CD8-positive, alpha-beta T cell (primary cell): ENCODE measurements at places on chromosomes 12 and 14. TPM values are rescaled to one million over a fixed set of nuclear protein-coding genes. Genes with fewer than 3 reads are reported as not detected.

DNA sequence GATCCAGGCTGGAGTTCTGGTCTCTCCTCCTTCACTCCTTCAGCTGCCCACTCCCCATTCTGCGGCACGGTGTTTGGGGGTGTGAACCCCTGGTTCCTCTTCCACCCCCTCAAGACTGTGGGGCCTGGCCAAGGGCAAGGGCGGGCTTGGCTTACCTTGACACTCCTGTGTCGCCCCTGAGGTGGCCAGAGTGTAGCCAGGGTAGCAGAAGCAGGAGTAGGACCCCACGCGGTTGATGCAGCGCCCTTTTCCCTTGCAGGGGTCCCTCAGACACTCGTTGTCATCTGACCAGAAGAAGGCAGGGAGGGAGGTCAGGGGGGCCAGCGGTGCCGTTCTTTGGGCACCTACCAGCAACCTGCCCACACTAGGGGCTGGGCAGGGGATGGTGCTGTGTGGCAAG is 28.2 kb downstream of the ISCA2 start:
- no peak for DNase-seq

GRCh38 chr14:61426048-61426447 is 104.7 kb downstream of the PRKCH start:
- no peak for DNase-seq

GRCh38 chr14:63282997-63283883 is 35.5 kb downstream of the GPHB5 start:
- DNase-seq = no peak

DNA sequence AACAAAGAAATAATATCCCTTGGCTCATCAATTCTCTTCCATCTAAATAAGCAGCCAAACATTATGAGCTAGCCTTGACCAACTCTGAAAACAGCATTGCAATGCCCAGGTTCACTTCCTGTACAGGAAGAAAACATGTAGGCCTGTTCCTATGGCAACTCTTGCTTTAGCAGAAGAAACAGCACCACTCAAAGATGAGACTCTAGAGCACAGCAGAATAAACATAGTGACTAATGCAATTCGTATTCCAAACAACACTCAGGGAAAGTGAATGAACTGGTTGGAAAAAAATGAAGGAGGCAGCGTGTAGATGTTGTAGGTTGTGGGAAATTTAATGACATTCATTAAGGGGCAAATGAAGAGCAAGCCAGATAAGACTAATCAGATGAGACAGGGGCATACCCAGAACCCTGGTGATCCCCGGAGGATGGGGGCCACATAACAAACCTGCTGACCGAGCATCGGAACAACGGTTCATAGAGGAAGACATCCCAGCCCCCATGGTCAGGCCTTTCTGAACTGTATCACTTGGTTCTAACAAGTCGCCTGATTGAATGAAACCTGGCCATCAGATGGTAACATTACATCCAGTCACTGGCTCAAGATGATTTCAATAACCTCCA is 9.0 kb downstream of the ARHGDIB start:
- peak; percentile 53 for DNase-seq

GRCh38 chr12:16076970-16077522 is 165.9 kb downstream of the DERA start:
- no peak for DNase-seq

- DNase-seq = no peak
Measured at GRCh38 chr12:56520048-56520447, 1.6 kb upstream of the RBMS2 start.

DNA sequence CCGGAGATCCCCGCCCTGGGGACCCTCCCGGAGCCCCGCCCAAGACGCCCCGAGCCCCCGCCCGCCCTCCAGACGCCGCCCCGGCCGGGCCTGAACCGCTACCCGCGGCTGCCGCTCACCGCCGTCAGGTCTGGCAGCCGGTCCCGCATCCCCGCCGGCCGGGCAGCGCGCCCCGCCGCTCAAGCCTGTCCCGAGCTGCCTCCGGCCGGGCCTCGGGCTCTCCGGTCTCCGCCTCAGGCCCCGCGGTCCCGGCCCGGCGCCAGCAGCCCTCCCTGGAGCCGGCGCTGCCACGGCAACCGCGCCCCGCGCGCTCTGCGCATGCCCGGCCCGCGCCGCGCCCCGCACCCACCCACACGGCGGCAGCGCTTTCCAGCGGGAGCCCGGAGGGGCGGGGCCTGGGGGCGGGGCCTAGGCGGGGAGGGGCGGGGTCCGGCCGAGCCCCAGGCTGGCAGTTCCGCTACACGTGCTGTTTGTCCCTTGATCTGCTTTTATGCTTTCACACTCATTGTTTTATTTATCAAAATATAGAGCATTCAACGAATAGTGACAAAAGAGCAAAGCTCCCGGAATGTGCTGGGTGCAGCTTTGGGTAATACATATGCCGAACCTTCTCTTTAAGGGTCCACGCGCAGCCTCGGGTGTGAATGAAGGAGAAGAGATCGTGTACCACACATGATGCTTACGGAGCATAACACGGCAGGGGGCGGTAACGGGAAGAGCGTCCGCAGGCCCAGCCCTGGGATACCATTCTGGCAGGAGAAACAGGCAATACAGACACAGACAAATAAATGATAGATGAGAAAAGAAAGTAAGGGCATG is at the start of gene STX2:
TSS of gene STX2 (minus strand) at position 300 of the 819 bp plus-strand sequence. CDS start at position 149, 151 bp downstream.
- peak; percentile 91 for DNase-seq

GRCh38 chr14:68018598-68018997 is 199.0 kb downstream of the RAD51B start:
- DNase-seq = no peak

DNA sequence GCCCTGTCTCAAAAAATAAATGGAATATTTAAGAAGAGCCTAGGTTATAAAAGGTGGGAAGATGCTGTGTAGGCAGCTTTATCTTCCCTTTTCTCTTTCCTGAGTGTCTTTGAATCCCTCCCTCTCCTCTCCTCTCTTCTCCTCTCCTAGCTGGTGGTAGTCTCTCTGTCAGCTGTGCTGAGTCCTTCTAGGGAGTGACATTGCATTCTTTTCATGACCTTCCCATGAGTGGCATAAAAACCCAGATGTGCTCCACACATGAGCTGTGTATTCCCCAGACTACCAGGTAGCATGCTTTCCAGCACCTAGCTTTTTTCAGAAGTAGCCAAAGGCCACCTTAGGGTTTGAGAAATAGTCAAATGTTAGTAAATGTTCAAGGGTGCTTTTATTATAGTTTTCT is 23.6 kb downstream of the SAMD4A start:
- no peak for DNase-seq

- no peak for DNase-seq
Measured at GRCh38 chr12:124884587-124885438, 21.1 kb upstream of the SCARB1 start.

DNA sequence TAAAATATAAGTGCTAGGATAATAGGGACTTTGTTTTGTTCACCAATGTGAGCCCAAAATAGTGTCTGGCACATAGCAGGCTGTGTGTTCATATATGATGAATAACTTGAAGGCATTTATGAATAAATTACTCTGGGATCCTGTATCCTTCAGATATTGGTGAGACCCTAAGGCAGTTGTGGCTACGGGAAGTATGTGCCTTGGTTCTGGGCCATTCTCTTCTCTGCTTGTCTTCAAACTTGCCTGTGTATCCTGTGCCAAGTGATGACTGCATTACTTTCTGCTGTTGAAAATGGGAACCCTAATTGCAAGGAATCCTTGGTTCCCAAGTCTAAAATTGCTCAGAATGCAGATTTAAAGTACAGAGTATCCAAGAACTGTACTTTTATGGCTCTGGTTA is 67.6 kb upstream of the KTN1 start:
- no peak for DNase-seq

- DNase-seq = no peak
Measured at GRCh38 chr12:114391088-114391487, 14.9 kb downstream of the TBX5 start.

DNA sequence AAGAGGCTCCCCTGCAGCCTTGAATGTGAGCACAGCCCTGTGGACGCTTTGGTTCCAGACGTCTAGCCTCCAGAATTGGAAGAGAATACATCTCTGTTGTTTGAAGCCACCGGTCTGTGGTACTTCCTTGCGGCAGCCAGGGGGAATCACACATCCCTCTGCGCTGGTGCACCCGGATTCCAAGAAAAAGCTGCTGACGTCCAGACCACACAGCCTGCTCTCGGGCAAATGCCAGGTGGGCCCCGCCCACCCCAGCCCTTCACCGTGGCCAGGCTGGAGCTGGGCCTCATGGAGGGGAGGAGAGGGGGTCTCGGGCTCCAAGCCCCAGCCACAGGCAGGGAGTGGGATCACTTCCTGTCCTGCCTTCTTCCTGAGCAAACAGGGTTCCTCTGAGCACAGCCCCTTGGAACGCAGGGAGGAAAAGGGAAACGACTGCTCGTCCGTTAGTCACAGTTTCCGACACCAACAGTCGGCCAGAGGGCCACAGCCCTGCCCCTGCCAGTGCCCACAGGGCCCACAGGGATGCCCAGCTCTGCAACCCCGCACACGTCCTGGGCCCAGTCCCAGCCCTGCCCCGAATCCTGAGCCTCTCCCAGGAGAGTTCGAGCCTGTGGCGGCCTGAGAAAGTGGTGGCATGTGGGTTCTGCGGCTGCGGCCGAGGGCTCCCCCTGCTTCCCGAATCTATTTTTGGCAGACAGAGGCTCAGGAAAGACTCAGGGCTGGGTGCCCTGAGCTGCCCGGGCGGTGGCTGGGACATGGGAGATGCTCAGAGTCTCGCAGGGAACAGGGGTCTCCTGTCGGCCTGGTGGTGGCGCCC is 85.3 kb downstream of the RFLNA start:
- no peak for DNase-seq

DNA sequence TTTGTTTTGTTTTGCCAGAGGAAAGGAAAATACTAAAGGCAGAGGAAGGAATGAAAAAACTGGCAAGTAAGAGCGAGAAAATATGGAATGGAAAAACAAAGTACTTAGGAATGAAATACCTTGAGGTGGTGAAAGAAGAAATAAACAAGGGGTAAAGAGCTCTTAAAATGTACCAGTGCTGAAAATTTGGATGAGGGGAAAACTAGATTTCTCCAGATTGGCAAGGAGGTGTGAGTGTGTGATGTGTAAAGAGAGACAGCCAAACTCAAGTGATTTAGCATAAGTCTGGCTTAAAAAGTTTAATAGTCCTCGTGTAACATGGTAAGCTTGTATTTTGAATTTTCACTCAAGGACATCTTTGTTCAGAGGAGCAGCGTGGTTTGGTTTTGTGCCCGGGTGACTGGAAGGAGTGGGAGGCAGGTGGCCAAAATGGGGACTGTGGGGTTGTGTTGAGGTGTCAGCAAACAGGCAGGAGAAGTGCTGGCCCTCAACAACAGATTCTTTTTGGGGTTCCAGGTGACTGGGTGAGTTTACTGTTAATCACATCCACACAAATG is 102.7 kb downstream of the DACT1 start:
- DNase-seq = no peak

DNA sequence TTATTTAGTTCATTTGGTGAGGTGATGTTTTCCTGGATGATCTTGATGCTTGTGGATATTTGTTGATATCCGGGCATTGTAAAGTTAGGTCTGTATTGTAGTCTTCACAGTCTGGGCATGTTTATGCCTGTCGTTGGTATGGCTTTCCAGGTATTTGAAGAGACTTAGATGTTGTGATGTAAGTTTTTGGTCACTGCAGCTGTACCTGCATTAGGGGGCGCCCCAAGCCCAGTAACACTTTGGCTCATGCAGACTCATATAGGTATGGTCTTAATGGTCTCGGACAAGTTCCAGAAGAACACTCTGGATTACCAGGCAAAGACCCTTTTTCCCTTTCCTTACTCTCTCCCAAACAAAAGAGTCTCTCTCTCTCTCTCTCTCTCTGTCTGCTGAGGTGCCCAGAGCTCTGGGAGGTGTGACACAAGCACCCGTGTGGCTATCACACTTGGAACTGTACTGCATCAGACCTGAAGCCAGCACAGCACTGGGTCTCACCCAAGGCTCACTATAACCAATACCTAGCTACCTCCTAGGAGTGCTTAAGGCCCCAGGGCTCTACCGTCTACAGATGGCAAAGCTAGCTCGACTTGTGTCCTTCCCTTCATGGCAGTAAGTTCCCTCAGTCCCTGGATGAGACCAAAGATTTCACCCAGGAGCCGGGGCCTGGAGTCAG is 425.8 kb upstream of the ATXN7L3B start:
- no peak for DNase-seq

GRCh38 chr12:71046215-71046614 is 111.6 kb downstream of the TSPAN8 start:
- no peak for DNase-seq

GRCh38 chr12:132492522-132492921 is 2.6 kb downstream of the FBRSL1 start:
- peak; percentile 44 for DNase-seq

DNA sequence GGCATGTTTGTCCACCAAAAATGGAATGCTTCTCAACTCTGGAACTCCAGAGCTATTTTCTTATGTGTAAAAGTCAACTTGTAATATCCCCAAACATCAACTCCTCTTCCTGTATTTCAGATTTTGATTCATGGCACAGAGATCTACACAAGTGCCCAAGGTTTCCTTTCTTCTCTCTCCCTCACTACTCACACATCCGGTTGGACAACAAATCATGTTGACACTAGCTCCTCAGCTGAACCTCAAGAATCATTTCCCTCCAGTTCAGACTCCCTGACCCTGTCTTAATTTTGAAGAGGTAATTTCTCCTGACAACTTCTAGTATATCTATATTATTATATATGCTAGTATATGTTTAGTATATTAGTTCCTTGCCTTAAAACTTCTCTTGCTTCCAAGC is 485.4 kb upstream of the CCDC196 start:
- no peak for DNase-seq

- no peak for DNase-seq
Measured at GRCh38 chr14:22106700-22107697, 433.4 kb upstream of the OR4E1 start.

DNA sequence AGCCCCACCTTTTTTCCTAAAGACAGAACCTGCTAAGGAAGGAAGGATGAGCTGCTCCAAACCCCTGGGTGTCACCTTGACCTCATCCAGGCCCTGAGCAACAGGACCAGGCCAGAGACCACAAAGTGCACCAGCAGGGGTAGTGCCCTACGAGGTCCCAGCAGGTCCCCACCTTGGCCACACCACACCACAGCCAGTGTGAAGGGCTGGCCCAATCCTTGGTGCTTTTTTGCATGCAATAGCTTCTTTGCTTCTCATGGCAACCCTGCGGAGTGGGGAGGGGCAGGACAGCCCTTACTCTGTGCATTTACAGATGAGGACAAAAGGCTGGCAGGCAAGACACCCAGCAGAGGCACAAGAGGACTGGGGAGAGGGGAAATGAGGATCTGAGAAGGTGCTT is 352.6 kb downstream of the BCL11B start:
- DNase-seq = no peak

PGF gene
- total RNA-seq = not detected

SLC35F4 gene
- not detected for total RNA-seq

SLC7A8 gene
- total RNA-seq = 3.7 TPM

KRT83 gene
- not detected for total RNA-seq

PTCSC3 gene
- not detected for total RNA-seq

VRTN gene
- not detected for total RNA-seq

SALL2 gene
- total RNA-seq = 1.4 TPM

MMP17 gene
- total RNA-seq = 0.33 TPM

GPX2 gene
- total RNA-seq = not detected

KRT3 gene
- total RNA-seq = not detected

PZP gene
- total RNA-seq = not detected

SMOC1 gene
- total RNA-seq = not detected
